ENCODE measurements at places on chromosomes 12 and 14.

GRCh38 chr14:88276923-88277596 lies 46.0 kb downstream of the KCNK10 start:
- no peak for DNase-seq

DNA sequence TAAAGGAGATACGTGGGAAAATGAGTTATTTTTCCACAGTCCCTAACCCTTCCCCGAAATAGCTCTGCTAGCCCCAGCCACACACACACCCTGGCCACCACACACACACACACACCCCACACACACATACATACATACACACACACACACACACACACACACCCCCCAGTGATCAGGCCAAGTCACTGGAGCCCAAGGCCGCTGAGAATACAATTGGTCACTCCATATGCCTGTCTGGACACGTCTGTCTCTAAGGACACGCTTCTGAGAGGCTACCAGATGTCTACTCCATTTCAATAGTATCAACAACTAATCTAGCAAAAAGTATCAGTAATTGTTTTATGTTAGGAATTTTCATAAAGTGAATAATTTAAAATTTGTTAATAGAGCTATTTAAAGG lies 13.0 kb upstream of the DIABLO start:
- no peak for DNase-seq

DNA sequence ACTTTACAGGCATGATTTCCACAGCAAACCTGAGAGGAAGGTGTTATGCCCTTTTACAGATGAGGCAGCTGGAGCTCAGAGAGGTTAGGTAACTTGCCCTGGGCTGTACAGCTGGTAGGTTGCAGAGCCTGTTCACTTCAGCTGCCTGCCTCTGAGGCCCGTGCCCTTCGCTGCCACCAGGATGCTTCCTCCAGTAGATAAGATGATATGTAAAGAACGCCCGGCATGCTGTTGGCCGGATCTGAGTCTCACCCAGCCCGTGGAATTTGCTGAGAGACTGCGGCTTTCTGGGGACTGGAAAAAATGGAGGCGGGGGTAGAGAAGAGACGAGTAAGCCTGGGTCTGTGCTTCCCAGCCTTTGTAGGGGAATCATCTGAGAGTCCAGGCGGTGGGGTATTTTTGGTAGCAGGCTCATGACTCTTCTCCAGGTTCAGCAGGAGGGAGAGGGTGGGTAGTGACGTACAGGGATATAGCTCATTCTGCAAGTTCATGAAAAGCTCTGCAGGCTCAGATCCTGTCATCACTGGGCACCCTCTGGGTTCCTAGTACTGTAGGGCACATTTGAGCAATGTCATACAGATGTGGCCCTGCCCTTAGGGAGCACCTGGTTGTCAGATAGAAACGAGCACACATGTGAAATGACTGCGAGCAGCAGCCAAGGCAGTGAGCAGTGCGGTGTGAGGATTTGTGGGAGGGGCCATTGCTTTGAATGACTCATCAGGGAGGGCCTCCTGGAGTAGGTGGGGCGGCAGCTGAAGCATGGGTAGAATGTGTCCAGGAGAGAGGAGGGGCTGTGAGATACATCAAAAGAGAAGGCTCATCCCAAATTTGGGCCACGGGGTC lies 159.4 kb downstream of the TSPAN9 start:
- DNase-seq: no peak

DNA sequence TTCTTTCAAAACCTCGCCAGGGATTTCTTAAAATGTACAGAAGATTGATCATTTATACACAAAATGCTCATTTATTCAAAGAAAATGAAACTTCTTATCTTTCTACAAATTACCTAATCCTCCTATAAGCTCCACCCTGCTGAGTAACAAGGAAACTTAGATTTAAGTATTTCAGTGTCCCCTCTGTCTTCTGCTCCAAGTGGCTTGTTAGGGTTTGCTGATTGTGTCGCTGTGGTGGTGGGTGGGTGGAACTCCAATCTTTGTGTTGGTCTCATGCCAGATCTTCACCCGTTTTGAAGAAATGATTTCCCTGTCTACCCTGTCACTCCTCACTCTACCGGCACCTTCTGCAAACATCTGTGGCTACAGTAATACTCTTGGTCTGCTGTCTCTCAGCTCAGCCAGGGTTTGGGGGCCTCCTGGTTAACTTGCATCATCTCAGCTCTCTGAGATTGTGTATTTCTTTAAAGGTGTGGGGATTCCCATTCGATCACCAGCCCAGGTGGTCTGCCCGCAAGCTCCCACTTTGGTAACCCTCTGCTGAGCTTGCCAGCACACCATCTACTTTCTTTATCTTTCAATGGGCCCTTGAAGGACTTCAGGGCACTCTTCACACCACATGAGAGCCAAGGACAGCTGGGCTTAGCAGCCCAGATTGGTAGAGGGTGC lies 73.8 kb downstream of the DRAM1 start:
- no peak for DNase-seq

- no peak for DNase-seq
Observed at GRCh38 chr12:50914872-50915484, 37.4 kb upstream of the HIGD1C start.

DNA sequence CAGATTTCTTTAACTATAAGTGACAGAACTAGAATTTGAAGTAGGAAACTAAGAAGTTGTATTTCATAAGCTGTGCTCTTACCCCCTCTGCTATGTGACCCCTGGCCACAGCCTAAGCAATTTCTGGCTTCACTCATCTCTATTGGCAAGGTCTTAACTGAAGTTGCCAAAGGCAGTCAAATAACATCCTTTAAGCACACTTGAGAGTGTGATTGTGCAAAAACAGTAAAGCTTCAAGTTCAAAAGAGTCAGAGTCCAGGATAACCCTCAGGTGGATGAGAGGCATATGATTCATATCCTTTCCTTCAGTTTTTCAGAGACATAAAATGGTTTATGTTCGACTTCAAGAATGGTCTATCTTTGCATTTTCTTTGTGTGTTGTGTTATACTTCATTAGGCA lies 45.2 kb downstream of the GRIP1 start:
- no peak for DNase-seq

- DNase-seq: no peak
Observed at GRCh38 chr14:52059649-52060048, 9.2 kb downstream of the NID2 start.

DNA sequence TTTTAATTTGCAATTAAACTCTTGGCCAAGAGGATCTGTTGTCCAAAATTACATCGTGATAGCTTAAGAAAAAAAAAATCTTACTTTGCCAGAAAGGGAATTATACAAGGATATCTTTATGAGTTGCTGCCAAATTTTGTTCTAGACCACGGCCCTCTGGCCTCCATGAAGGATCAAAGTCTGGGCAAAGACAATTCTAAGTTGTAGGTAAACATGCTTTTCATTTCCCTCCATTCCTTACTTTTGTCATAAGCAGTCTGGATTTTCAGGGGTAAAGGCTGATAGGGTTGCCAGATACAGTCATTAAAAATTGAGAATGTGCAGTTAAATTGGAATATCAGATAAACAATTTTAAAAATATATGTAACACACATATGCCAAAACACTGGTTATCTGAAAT lies 135.1 kb downstream of the MON2 start:
- no peak for DNase-seq

DNA sequence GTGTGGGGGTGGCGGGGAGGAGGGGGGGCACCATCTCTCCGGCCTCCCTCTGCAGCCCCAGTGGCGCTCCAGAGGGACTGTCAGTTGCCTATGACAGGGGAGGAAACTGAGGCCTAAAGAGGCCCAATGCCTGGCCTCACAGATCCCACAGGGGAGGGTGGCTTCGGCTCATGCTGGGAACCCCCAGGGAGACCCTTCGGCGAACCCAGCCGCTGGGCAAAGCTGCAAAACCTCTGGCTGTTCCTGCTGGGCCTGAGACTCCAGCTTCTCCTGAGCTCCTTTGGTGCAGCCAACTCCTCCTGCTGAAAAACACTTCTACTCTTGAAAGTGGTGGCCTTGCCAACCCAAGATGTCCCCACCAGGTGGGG lies 170.1 kb upstream of the RTL1 start:
- DNase-seq: no peak

- DNase-seq: no peak
Observed at GRCh38 chr12:22275843-22276242, 58.7 kb downstream of the ST8SIA1 start.

- DNase-seq: no peak
Observed at GRCh38 chr14:54864526-54864925, 38.1 kb downstream of the GCH1 start.

DNA sequence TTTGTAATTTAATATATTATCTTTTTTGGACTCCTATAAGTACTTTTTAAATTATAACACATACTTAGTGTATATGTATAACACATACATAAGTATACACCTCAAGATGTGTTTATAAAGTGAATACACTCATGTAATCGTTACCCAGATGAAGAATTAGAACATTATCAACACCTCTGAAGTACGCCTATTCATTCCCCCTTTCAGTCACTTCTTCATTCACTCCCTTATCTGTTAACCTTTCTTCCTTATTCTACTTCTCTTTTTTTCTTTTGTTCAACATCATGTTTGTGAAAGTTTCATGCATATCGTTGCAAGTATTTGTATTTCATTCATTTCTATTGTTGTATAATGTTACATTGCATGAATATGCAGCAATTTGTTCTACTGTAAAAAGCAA lies 98.5 kb downstream of the ARID2 start:
- no peak for DNase-seq

DNA sequence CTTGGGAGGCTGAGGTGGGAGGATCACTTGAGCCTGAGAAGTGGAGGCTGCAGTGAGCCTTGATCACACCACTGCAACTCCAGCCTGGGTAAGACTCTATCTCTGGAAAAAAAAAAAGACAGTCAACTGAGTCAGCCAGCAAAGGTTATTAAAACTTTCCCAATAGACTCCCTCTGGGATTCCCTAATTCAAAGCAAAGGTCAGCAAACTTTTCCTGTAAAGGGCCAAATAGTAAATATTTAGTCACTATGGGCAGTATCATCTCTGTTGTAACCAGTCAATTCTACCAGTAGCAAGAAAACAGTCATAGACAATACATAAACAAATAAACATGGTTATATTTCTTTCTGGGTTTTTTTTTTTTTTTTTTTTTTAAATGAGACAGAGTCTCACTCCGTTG lies 122.5 kb downstream of the IPO8 start:
- DNase-seq: no peak

DNA sequence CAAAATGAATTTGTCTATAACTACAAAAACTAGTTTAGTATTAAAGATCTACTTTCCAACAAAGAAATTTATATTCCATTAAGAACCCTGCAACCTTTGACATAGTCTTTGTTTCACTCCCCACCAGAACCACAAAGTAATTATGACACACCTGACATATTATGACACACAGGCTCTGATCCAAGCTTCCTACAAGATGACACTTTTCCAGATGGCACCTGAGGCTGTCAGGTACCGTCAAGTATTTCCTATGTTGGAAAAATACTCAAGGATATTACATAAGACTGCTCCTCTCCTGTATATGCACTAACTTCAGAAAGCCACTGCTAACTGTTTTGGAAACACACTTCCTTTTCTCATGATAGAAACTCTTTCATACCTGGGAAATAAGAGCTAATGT lies 38.9 kb downstream of the STXBP6 start:
- DNase-seq: no peak

DNA sequence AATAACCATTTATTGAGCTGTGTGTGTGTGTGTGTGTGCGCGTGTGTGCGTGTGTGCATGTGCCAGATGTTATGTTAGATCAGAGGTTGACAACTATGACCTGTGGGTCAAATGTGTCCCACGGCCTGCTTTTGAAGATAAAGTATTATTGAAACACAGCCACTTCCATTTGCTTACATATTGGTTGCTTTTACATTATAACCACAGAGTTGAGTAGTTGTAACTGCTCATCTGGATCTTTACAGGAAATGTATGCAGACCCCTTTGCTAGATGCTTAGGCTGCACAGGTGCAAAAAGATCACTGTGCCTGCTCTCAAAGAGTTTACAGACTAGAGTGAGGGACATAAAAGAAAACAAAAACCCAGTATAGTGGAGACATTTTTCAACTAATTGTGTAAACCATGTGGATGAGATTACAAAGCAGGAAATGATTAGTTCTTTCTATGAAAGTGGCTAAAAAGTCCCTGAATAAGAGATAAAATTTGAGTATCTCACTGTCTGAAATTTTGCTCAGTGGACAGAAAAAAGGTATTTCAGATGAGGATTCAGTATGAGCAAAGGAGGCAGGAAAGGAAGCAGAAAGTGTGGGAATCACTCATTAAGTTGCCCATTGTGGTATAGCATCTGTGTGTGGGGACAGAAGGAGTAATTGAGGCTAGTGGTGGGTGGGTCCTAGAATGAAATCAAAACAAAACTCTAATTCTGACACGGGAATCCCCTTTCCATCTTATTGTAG lies 188.4 kb downstream of the PAH start:
- peak; percentile 55 for DNase-seq

GRCh38 chr12:57983146-57983857 lies 41.9 kb downstream of the ATP23 start:
- DNase-seq: no peak

DNA sequence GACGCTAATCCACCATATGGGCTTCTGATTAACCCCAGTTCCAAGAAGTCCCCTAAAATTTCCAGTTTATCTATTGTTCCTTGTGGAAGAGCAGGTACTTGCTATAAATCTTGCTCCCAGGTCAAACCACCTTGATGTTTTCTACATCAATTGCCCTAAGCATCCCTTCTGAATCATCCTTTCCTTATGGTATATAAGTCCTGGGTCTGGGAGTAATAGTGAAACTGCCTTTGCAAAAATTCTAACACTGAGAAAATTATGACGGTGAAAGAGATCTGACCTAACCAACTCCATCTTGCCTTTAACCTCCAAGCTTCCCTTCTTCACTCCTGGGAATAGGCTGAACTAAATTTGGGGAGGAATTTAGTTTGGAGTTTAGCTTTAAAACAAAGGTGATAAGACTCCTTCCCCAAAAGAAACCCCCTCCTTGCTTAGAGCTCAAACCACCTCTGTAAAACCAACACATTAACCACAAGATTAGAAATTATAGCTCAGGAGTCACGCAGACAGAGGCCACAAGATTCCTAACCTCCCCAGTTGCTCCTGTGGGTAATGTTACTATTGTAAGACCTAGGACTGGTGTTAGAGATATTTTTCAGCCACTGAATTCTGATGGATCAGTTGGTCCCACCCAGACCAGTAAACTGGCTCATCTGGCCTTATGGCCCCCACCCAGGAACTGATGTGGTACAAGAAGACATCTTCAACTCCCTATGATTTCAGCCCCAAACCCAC lies 33.8 kb upstream of the DTX1 start:
- no peak for DNase-seq

- DNase-seq: no peak
Observed at GRCh38 chr12:59768031-59768430, 172.2 kb downstream of the SLC16A7 start.

DNA sequence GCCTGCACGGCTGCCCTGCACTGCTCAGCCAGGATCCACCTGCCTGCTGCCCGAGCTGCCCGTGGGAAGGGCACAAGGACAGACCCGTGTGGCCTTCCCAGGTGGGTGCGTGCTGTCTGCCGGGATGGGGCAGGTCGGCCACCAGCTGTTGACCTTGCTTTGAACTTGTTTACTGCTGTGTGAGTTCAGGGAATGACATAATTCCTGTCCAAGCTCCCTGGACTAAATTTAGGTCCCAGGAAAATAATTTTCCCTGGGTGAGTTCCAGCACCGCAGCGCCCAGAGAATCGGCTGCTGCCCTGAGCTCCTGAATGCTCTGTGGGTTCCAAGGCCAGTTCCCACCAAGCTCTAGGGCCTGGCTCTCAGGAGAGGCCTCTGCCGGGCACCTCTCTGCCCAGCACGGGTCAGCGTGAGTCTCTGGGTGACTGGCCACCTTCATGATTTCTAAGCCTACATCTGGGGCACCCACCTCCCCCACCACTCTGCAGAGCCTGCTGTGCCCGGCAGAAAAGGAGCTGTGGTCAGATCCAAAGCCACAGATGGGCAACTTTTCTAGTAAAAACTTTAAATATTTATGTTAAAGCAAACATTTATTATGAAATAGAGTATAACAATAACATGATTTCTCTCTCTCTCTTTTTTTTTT lies 27.2 kb upstream of the MLXIP start:
- DNase-seq: no peak

Measured in GM06990 (cell line).